Left colon (tissue), 2 donors: ENCODE measurements at places on chromosomes 6 and 20.
A peak's percentile ranks its signal among the peaks of the same experiment; 100 is the strongest.

GRCh38 chr6:120686492-120686891 is 647.8 kb downstream of the TBC1D32 start:
- DNase-seq = no peak

- no peak for DNase-seq
These were observed 23.7 kb downstream of the NCOA7 start for GRCh38 chr6:125814481-125814880.

DNA sequence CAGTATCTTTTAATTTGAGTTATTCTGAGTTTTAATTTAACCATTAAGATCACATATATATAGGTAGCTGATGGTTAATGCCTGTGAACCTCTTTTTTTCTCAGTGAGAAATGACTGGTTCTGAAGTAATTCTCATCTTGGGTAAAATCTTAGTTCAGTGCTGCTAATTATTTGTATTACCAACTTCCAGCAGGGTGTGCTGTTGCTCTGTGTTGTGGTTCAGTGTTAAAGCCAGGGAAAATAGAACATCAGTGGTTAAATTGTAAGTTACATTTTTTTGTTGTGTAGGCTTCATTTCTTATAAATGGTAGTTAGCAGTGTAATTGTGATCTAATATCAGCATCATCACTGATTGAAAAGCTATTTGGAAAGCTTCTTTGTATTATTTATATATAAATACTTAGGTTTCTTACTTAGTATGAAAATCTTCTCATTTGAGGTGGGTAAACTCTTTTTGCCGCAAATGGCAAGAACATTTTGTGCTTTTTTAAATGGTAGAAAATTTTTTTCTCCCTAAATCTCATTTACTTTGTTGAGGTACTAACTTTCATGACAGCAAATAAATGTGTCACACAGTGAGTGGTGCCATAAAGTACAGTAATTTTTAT is 43.7 kb downstream of the CDC5L start:
- DNase-seq = peak; percentile 34

DNA sequence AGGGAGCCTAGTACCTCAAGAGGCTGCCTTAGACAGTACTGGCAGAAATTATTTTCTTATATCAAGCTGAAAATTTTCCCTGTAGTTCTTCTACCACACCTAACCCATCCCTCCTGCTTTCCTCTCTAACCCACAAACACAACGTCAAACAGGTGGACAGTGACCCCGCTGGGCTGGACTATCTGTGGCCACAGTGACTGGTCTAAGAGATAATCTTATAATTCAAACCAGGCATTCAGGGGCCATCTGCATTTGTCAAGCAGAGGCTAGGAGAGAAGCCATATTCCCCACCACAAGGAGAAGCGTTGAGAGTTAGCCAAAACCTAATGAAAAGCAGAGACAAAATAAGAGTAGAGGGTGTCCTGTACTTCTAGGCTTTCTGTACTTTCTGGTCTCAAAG is 8.2 kb downstream of the HDDC2 start:
- DNase-seq = no peak

DNA sequence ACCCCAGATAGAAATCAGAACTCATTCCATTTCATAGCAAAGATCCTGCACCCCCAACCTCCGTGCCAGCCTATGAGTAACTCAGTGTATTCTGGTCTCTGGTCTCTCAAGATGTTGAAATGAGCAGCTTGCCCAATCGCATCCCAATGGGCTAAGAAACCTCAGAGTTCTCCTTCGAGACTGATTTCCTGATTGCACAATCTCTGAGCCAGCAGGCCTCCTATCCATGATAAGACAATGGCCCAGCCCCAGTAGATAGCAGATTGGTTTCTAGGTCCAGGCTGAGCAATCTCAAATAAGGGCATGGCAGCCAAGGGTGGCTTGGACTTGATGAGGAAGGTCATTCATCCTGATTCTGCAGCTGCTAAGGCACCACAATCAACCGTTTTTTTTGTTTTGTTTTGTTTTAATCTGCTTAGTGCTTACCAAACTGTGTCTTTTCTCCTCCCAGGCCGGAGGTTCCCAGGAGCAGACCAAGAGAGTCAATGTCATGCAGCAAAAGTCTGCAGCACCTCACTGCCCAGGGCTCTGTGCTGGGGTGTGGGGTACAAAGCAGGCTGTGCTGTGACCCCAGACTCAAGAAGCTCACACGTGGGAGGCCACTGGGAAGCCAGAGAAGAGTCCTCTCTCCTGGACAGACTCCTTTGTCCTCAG is 125.1 kb upstream of the NXT1 start:
- no peak for DNase-seq
